ENCODE measurements at places on chromosomes 5 and 9.

DNA sequence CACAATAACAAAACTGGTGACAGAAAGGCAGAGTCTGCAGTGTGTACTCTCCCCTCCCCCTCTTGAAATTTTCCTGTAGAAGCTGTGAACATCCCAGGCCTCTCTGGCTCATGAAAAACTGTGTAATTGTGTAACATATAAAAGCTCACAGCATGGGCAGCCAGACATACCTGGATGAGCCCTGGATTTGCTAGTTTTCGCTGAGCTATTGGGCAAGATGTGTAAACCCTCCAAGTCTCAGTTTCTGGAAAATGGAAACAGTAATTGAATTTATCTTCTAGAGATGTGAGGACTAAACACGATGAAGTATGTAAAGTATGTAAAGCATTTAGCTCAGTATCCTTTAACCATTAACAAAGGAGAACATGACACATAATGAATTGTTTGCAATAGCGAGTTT is 143.2 kb upstream of the ANKH start:
- no peak for DNase-seq

GRCh38 chr5:156515121-156515520 is 188.2 kb downstream of the SGCD start:
- no peak for DNase-seq

DNA sequence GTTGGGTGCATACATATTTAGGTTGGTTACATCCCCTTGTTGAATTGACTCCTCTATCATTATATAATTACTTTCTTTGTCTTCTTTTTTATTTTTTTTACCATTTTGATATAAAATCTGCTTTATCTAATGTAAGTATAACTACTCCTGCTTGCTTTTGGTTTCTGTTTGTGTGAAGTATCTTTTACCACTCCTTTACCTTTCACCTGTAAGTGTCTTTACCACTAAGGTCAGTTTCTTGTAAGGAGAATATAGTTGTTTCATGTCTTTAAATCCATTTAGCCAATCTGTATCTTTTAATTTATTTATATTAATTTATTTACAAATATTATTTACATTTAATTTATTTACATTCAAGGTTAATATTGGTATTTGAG is 33.0 kb downstream of the INSL4 start:
- DNase-seq, result no peak

DNA sequence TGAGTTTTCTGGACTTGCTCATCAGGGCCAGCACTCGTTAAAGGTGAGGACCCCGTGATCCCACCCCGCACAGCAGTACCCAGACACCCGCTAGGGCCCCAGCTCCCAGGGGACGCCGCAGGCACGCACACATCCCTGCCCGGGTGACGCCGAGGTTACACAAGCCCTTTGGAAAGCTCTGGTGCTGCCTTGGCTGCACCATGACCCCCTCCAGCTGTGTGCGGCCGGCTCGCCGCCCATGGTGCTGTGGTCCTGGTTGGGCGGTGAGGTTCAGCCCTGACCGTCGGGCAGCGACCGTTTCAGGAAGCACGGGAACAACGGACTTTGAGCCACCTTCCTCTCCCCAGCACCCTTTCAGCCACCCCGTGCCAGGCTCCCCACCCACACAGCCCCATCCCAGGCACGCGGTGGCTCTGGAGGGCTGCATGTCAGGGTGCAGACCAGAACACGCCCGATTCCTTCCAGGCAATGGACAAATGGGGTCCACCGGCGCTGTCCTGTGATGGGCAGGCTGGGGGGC is 7.5 kb upstream of the SLC12A7 start:
- no peak for DNase-seq

GRCh38 chr5:174056064-174056847 is 10.8 kb downstream of the NSG2 start:
- no peak for DNase-seq

DNA sequence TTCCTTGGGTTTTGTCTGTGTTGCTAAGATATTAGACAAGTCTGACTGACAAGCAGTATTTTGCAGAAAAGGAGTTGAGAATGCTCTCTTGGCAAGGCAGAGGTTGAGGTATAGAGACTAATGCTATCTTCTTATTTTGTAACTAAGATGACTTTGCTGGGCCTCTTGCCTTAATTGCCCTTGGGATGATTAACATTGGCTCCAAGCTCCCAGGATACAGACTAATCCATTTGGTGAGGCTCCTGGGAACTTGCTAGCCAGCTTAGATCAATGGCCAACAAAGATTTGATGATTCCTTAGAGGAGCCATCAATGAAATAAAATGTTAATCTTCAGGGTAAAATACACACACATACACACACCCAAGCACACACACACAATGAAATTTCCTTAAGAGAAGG is 28.7 kb upstream of the AP3B1 start:
- DNase-seq, result no peak

- DNase-seq, result no peak
Measured at GRCh38 chr9:88659126-88659525, 124.1 kb downstream of the NXNL2 start.

DNA sequence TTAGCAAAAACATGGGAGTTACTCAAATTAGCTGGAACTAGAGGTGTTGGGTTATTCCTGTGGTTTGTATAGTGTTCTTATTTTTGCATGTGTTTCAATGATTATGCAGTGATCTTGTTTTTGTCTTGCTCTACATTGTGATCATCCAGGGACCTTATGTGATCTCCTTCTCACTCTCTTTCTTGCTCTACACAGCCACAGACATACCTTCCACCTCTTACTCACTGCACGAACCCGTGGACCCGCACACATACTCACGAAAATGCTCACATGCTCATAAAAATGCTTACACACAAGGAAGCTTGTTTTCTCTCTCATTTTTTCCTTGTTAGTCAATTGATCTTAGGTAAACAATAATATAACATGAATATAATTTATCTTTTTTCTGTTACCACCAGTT is 187.1 kb downstream of the KDM4C start:
- no peak for DNase-seq

DNA sequence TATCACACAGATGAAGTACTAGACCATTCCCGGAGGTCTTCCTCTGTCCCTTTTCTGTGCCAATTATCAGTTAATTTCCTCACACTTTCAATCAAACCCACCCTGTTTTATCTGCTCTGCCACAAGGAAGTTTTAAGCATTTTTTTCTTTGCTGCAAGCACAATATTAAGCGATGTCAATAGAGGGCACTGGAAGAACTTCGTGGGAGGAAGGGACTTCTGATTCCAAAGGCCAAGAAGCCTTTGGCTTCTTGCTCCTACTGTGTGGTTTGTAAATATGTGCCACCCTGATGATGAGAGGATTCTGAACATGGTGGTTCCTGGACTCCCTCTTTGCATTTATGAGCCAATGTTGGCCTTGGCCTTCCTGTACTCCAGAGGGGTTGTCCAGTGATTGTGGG is 1712.5 kb upstream of the C9orf72 start:
- DNase-seq, result no peak

DNA sequence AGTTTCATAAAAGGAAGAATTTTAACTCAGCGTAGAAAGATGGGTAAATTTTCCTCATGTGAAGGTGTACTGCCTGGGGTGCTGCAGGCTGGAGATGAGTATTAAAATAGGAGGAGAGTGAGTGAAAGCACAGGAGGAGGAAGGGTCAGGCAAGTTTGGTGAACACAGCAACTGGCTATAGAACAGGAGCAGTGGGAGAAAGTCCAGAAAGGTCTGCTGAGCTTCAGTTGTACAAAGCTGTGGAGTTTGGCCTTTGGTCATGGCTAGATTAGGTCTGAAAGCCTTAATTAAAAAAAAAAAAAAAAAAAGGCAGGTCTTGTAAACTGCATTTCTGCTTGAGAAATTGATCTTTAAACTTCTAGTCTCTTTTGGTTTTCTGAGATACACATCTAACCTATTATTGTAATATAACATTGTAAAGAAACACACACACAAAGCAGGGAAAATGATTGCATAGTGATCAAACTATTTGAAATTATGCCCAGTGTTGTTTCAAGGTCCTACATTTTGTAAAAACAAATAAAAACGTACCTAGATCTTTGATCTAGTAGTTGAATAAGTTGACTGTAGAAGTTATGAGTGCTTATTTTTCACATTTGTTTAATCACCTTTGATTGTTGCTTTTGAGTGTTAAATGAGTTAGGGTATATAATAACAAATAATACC is 43.6 kb downstream of the MAP3K1 start:
- DNase-seq, result no peak

GRCh38 chr5:148484651-148485050 is 100.9 kb downstream of the FBXO38 start:
- DNase-seq, result no peak

- DNase-seq, result no peak
Measured at GRCh38 chr5:57780306-57780960, 297.8 kb upstream of the ACTBL2 start.

GRCh38 chr9:20030221-20030620 is 241.4 kb upstream of the SLC24A2 start:
- DNase-seq, result no peak

DNA sequence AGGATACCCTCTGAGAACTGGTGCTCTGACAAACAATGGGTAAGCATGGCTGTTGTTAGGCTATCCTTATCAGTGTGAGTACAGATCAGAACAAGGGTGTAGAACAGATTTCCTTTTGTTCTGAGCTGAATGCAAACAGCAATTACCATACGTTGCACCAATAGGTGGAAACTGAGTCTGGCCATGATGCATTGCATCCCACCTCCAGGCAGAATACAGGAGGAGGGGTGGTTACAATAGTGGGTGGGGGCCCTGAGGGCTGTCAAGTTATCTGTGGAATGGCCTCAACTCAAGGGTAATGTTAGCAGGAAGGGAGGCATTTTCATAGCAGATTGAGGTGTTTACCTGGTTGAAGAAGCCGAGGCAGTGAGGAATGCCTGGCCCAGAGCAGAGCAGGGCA is 54.3 kb upstream of the GLRX start:
- no peak for DNase-seq

GRCh38 chr9:8579661-8580060 is 780.1 kb upstream of the DMAC1 start:
- DNase-seq, result no peak

GRCh38 chr5:156051972-156052371 is 275.0 kb upstream of the SGCD start:
- no peak for DNase-seq

- DNase-seq, result no peak
Measured at GRCh38 chr5:5880077-5880763, 457.7 kb downstream of the ICE1 start.

- DNase-seq, result no peak
Measured at GRCh38 chr5:39205550-39205949, 13.8 kb downstream of the FYB1 start.

DNA sequence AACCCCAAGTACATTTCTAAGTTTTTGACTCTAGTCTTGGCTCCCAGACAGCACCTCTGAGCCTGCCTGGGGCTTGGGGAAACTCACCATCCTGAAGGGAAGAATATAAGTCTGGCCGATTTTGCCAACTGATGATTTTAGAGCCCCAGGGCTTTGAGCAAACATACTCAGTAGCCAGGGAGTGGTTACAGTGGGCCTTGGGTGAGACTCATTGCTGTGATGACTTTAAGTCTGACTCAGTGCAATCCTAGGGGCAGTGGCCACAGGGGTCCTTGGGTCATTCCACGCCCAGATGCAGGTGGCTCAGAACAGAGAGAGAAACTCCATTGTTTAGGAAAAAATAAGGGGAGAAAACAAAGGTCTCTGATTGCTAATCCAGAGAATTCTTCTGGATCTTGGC is 312.0 kb upstream of the EDIL3 start:
- DNase-seq, result no peak

DNA sequence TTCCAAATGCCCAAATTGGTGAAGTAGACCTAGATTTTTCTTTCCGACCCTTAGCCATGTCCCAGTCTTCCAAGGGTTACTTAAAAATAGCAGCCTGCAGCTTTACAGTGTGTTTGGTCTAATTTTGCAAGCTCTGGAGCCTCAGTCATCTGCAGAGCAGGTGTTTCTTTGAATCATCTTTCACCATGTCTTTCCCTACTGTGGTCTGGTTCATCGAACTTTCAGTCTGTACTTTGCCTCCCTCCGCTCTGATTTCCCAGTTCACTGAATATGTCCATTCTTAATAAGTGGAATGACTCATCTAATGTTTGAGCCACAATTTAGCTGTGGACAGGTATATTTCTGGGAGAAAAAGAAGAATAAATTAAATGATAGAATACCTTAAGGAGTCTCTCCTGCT is 1060.7 kb downstream of the EFNA5 start:
- no peak for DNase-seq

DNA sequence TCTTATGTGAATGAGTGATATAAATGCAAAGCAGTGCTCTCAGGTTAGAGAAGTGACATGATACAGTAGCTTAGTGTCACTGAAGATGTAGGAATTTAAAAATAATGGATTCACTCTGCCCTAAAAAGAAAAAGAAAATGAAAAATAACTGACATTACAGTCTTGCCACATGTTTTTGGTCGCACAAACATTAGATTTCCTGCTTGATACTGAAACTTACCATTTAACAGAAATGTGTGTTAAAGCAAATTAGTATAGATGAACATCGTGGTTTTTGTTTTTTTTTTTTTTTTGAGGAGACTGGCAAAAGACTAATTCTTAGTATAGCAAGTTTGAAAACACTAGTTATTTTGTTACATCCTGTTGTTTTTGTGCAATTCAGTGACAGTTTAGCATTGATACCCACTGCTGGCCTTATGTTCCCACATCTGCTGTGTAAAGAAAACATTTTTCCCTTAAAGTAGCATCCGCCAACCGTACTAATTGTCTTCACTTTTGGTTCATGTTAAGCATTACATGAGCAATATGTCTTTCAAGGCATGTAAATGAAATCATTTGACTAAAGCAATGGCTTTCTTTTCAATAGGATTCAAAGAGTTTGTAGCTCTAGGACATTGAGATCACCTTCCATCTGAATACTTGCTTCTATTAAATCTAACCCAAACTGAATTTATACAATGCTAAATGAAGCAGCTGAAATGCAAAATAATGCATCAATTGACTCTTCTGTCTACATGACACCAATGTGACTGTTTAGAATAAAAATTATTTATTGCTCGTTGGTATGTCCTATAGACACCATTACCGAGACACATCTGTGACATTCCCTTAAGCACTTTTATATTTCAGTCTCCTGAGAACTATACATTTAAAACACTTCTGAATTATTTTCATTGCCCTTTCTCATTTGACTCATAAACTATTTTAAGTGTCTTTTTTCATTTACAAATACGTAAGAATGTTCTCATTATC is 859.1 kb downstream of the MAT2B start:
- no peak for DNase-seq

GRCh38 chr5:52757527-52757926 is 30.2 kb upstream of the ITGA1 start:
- DNase-seq, result no peak

DNA sequence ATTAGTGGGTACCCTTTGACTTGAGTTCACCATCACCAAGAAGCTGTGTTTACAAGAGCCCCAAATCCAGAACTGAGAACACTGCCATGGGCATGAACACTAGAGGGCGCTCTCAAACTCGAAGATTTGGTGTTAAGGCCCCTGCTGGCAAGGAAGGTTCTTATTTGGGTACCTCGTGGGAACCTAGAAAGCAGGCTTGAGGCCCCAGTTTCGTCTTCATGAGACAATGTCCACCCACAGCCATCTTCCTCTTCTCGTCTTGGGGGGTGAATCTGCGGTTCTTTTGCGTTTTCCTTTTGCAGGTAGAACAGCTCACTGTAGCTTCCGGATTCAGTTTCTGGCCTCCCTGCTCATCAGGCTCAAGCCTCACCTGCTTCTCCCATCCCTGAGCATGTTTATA is 184.0 kb downstream of the SEMA5A start:
- DNase-seq, result no peak

GRCh38 chr5:96538808-96539250 is 105.8 kb upstream of the PCSK1 start:
- no peak for DNase-seq

GRCh38 chr9:134624621-134625181 is 16.9 kb upstream of the COL5A1 start:
- DNase-seq, result no peak

- no peak for DNase-seq
Measured at GRCh38 chr9:21811914-21812313, 9.5 kb downstream of the MTAP start.

GRCh38 chr5:139004374-139005307 is 129.5 kb upstream of the LRRTM2 start:
- no peak for DNase-seq
